ENCODE measurements at places on chromosomes 13 and 19. TPM values are rescaled to one million over a fixed set of nuclear protein-coding genes. Genes with fewer than 3 reads are reported as not detected.

CRX gene
- polyA plus RNA-seq: 0.09 TPM

ZNF708 gene
- 20.4 TPM for polyA plus RNA-seq

GARIN5A gene
- polyA plus RNA-seq: 2.7 TPM

PLEKHF1 gene
- 2.5 TPM for polyA plus RNA-seq

All from large intestine (tissue), 12 donors.